ENCODE measurements at places on chromosomes 7 and 10.
A peak's percentile ranks its signal among the peaks of the same experiment; 100 is the strongest.

DNA sequence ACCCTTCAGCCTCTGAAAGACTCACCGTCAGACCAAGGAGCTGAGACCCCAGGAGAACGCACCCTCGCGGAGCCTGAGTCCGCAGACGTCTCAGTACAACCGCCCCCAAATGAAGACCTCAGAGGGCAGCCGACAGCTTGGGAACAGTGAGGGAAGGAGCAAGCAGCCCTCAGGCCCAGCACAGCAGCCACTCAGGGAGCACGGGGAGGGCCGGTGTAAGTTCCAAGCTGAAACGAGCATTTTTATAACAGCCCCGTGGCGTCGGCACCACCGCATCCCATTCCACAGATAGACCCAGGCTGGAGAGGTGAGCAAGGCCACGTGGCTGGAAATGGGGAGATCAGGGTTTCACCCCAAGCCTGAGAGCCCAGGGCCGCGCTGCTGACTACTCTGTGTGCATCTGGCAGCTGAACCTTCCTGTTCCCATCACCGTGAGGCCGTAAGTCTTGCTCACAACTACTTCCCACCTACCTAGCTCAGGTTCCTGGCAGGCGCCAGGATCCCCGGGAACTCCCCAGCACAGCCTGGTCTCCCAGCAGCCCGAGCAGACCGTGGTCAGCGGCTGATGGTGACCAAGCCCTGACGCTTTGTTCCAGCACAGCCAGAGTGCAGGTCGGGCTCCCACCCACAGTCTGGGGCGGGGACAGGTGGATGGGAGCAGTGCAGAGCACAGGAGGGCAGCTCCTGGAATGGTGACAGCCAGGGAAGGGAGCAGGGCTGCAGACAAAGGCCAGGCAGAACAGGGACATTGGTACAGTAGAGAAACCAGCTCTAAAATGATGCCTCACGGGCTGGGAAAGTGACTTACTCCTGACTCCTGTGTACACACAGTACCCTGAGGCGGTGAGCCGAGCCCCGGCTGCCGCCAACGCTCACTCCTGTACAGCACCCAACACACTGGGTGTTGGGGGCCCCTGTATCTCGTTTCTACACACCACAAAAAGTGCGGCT, 6.1 kb upstream of the NOM1 start:
- no peak for DNase-seq

- no peak for DNase-seq
Observed at GRCh38 chr10:16673443-16673842, 143.8 kb downstream of the RSU1 start.

- DNase-seq: no peak
Observed at GRCh38 chr10:25198151-25198550, 23.4 kb downstream of the GPR158 start.

GRCh38 chr7:122984021-122984420, 11.5 kb downstream of the TAS2R16 start:
- DNase-seq: peak; percentile 14

GRCh38 chr10:110864662-110865140, 7.0 kb upstream of the PDCD4 start:
- peak; percentile 74 for DNase-seq

- no peak for DNase-seq
Observed at GRCh38 chr7:154875297-154875696, 127.6 kb downstream of the PAXIP1 start.

DNA sequence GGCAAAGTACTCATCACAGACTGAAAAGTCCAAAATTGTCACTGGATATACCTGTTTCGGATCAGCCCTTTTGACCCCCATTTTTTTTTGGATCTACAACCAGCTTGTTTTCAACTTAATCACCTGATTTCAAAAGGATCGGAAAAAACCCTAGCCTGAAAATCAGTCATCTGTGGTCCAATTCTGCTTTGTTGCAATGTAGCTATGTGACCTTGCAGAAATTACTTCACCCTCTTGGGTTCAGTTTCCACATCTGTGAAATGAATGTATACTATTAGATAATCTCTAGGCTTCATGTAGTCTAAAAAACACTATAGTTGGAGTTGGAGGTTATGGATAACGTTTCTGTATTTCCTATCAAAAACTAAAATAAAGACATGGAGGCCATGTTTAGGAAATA, 37.1 kb downstream of the STEAP4 start:
- no peak for DNase-seq

- peak; percentile 57 for DNase-seq
Observed at GRCh38 chr7:151687523-151688235, 168.0 kb upstream of the RHEB start.

All from lung (tissue), 17 donors.